Stimulated activated CD4-positive, alpha-beta T cell treated with anti-CD3 and anti-CD28 coated beads, Interleukin-12 subunit alpha, Interleukin-12 subunit beta, amount 100 ng/mL, for 24 hours (primary cell): ENCODE measurements at places on chromosomes 6 and 20.
A peak's percentile ranks its signal among the peaks of the same experiment; 100 is the strongest.

- DNase-seq = no peak
Observed at GRCh38 chr6:4017058-4017739, 61.7 kb downstream of the FAM217A start.

GRCh38 chr6:123549476-123549875 lies 87.3 kb downstream of the TRDN start:
- no peak for DNase-seq

DNA sequence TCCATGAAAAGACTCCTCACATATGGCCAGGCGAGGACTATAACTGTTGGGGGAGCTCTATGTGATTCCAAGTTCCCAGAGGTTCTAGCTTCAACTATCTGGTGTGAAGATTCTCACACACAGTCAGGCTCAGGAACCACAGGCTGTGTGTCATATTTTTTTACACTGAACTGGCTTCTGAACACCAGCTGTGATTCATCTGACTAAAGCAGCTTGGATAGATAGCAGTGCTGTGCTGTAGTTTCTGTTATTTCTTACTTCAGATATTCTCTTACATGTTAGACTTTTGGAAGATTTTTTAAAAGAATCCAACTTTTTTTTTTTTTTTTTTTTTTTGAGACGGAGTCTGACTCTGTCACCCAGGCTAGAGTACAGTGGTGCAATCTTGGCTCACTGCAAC lies 140.7 kb upstream of the MCHR2 start:
- DNase-seq = no peak

DNA sequence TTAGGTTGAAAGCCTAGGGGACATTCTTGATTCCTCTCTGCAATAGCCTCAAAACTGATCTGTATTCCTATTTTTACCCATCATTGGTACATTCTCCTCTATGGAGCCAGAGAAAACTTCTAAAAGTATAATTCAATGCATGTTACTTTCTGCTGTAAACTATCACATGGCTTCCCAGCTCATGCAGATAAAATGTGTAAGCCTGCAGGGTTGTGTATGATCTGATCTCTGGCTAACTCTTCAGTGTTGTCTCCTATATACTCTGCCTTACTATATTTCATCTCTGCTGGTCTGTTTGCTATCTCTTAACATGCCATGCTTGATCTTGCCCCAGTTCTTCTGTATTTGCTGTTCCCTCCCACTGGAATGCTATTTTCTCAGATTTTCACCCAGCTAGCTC lies 323.3 kb upstream of the RSPO3 start:
- no peak for DNase-seq

GRCh38 chr20:23362392-23363256 lies 642 bp downstream of the GZF1 start:
- DNase-seq = no peak

DNA sequence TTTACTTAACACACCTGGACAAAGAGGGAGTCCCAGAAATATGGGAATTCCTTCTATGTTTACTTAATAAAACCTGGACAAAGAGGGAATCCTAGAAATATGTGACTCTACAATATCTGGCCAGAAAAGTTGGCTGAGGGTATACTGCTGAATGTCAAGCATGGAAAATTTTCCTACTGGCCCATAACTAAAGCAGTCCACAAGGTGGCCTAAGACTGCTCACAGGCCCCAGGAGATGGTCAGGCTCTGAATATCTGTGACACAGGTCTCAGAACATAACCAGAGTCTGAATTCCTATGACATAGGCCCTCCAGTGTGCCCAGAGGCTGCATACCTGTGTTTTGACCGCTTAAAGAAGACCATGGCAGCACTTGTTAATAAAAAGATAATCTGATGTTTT lies 578.2 kb upstream of the NRSN1 start:
- DNase-seq = no peak

GRCh38 chr6:105995391-105995865 lies 90.7 kb upstream of the PRDM1 start:
- no peak for DNase-seq

DNA sequence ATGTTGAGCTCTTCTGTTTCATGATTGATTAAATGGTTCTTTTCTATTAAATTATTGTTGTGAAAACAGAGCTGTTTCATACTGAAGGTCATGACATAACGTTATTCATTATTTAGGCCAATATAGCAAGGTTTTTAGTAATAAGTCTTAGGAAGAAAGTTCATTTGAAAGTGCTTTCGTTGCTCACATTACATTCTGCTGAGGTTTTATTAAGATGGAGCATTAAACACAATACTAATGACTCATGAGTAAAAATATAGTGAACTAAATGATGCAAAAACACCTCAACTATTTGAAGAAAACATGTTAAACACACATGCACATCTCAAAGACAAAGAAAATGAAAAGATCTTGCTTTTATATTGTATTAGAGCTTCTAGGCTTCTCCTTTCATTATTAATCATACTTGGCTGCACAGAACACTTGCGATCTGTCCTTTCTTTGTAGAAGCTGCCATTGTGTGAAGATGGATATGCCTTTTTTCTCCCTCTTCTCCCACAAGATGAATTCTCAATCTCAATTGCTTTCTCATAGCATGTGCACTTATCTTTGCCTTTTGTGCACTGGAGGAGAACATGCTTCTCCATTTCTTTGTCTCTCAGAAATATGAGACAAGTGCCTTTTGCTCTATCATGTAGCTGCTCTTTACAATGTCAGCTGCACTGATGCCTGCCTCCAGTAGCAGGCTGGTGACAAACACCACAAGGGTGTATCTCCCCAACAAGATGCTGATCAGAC lies 312.4 kb downstream of the PHF3 start:
- no peak for DNase-seq

DNA sequence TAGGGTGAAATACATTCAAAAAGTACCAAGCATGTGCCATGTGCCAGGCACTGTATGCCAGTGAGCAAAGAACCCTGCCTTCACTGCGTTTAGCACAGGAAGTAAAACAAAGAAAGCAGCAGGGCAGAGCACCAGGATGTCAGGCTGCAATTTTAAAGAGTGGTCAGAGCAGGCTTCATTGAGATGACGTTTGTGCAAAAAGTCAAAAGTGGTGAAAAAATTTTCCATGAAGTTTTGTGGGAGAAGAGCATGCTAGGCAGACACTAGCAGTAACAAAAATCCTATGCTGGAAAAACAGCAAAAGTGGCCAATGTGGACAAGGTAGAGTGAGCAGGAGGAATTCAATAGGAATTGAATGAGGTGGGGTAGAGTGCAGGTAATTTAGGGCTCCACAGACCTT lies 31.3 kb downstream of the AKIRIN2 start:
- DNase-seq = no peak

- no peak for DNase-seq
Observed at GRCh38 chr6:105443941-105444340, 41.1 kb upstream of the PREP start.

DNA sequence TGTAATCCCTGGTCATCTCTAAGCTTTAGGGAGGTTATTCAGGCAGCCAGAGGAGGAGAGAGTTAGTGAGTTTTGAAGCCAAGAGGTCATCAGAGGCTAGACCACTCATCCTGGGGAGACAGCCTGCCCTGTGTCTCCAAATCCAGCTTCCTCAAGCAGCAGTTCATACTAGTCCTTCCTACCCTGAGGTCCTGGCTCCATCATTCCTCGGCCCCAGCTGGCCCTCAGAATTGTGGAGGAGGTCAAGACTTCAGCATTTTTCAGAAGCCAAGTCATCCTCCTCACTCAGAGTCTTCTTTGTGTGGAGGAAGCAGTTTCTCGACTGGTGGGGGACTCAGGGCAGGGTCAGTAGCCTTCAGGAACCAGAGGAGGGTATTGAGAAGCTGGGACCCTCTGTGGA lies 12.4 kb upstream of the KIAA1755 start:
- no peak for DNase-seq

- DNase-seq = no peak
Observed at GRCh38 chr6:108227290-108227689, 33.5 kb downstream of the SNX3 start.

- no peak for DNase-seq
Observed at GRCh38 chr6:56507517-56507916, 135.2 kb downstream of the DST start.

GRCh38 chr20:38152621-38153221 lies 12.3 kb downstream of the TGM2 start:
- DNase-seq = no peak

GRCh38 chr20:20303742-20304141 lies 64.2 kb upstream of the INSM1 start:
- no peak for DNase-seq

DNA sequence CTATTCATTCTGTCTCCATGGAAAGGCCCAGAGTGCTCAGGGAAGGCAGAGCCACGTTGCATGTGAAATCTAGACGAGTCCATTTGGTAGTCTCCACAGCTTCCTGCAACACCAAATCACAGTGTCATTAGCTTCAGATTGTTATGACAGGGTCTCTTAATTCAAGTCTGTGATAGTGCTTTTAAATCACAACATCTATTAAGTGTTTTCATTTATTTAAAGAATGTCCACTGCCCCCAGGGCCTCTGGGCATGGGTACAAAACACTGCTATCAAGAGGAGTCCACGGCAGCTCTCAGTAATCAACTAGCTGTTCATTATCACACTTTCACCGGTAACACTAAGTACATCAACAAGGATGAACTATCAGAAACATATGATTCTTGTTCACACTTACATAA lies 455.9 kb upstream of the JARID2 start:
- no peak for DNase-seq

GRCh38 chr20:50191544-50192363 lies 1.1 kb downstream of the CEBPB start:
- peak; percentile 36 for DNase-seq

- DNase-seq = no peak
Observed at GRCh38 chr6:149483334-149483725, 1.5 kb downstream of the ZC3H12D start.

DNA sequence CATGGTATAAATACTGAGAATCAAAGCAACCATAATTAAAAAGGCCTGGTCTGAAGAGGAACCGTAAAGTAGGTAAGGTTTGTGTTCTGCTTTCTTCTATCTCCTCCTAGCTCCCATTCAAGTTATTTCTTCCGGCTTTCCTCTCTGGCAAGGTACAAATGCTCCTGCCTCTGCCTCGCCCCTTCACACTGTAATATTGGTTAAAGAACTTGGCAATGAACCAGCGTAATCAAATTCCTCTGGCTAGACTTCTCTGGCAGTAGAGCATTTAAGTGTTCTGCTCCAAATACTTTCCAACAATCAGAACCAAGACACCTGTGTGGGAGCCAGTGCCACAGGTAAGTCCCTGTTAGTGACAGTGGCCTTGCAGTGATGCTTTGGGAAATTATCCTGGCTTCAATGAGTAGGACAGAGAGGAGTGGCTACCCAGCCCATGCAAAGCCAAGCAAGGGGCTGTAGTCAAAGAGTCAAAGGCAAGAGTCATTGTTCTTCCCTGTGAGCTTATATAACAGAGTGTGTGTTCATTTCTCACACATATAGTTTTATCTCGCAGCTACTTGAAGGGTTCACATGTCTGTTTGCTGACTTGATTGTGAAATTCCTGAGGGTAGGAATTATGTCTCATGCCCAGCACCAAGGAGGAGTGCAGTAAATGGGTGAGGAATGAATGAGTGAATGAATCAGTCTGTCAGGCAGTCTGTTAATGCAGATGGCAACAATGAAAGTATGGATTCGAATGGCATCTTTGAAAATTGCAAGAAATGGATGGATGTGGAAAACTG lies 329.3 kb downstream of the NRN1 start:
- no peak for DNase-seq
